ENCODE measurements at places on chromosomes 11 and 22.

DNA sequence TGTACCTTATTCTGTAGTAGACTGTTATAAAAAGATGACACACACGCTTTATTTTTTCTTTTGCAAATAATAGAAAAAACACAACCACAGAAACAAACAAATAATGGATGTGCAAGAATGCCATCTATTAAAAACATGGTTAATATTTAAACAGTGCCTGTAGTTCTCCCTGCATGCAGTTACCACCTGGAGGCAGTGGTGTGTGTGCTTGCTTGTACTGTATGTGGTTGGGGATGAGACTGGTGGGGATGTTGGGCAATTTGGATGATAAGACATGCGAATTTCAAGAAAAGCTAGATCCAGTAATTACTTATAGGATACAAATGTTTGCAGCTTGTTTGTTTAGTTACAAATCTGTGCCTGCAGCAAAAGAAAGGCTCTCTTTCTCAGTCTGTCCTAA, 3.6 kb downstream of the C11orf87 start:
- DNase-seq = no peak

DNA sequence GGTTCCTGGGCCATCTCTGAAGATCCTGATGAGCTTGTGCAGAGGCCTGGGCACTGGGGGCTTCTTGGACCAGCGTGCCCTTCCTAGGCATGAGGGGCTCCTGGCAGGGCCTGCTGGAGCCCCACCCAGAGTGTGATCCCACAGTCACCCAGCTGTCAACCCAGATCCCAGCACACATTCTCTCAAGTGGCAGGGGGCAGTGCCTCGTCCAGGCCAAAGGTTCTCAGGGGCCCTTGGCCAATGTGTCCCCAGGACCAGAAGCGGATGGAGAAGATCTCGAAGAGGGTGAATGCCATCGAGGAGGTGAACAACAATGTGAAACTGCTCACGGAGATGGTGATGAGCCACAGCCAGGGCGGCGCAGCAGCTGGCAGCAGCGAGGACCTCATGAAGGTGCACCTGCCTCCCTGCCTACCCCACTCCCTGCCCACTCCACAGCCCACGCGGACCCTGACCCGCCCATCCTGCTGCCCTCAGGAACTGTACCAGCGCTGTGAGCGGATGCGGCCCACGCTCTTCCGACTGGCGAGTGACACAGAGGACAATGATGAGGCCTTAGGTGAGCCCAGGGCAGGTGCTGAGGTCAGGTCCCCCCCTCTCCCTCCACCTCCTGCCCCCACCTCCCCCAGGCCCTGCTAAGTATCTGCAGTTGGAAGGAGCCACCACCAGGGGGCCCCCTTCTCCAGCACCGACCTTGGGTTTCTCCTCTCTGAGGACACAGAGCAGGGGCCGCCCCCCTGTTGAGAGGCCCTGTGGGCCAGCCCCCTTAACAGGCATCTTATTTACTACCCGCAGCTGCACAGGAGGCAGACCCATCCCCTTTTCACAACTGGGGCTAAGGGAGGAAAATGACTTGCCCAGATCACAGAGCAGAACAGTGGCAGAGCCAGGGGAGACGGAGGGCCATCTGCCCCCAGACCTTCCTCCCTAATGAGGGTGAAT, 14.7 kb downstream of the GGA1 start:
- DNase-seq = peak; percentile 76

GRCh38 chr11:88623531-88623930, 286.0 kb upstream of the CTSC start:
- DNase-seq = no peak

DNA sequence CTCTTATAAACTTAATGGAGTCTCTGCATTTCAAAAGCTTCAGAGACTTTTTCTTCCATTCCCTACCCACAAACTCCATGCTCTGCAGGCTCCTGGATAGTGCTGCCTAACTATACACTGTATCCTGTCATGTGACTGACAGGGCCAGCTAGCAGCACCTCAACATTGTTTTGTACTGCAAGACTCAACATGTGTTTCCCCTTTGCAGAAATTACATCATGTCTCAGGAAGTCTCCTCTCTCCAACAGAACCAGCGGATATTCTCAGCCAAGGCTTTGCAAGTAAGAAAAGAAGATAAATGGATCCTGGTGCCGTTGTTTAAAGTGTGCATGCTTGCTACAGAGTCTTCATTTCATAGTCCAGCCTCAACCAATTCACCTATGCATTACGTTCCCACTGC, 164.0 kb upstream of the UBASH3B start:
- DNase-seq = no peak

DNA sequence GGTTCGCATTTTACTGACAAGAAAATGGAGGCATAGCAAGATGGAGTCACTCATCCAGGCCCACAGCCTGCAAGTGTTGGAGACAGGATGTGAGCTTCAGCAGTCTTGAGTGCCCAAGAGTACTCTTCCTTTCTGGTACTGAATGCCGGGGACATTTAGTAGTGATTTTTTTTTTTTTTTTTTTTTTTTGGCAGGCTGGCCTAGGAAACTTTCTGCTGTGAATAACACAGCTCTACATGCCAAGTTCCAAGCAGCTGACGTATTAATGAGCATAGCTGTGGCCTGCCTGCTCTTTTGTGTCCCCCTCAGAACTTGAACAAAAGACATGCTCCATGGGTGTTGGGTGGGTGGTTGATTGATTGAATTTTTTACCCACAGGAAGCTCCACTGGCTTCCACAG, 195.5 kb upstream of the CADM1 start:
- no peak for DNase-seq

- DNase-seq = no peak
Observed at GRCh38 chr11:34235189-34235588, 122.6 kb downstream of the ABTB2 start.

DNA sequence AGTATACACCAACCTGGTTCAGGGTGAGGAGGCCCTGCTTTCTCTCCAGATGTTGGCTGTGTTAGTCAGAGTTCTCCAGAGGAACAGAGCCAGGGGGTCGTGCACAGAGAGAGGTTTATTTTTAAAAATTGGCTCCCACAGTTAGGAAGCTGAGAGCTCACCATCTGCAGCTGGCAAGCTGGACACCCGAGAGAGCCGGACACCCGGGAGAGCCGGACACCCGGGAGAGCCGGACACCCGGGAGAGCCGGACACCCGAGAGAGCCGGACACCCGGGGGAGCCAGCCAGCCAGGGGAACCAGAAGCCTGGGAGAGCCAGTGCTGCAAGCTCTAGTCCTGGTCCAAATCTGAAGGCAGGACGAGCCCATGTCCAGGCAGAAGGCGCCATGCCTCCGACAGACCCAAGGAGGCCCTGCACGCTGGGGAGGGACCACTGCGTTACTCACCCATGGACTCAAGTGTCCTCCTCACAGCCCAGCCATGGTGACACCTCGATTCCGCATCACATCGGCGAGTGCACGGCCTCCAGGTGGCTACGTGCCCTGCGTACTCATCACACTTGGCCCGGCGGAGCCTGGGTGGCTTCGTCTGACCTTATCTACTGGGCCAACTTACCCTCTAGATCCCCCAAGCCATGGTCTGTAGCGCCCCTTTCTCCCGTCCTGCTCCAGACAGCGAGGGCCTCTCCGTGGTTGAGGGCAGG, 99.0 kb downstream of the BRD1 start:
- no peak for DNase-seq

DNA sequence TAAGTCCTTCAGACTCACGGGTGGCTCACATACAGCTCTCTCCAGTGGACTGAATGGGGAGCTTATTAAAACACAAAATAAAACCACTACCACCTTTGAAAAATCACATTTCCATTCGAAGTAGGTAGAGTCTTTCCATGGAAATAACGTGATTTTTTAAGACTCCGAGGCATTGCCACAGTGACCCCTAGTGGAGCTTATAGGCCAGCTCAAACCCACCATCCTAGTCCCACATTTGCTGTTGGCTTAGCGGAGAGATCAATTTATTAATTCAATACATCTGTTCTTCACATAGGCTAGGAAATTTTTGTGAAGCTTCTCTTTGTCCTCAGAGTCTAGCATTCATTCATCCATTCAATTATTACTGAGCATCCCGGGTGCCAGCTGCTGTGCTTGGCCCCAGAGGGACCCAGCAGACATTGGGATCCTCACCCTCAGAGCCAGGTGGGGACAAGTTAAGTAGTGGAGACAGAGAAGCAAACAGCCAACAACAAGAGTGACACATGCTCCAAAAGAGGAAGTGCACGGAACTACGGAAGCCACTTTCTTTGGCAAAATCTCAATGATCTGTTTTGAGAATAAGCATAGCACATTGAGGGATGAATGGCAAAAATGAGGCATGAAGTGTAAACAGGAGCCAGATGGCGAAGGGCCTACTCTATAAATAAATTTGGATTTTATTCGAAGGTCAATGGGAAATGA, 10.2 kb upstream of the P4HA3 start:
- DNase-seq = peak; percentile 18

DNA sequence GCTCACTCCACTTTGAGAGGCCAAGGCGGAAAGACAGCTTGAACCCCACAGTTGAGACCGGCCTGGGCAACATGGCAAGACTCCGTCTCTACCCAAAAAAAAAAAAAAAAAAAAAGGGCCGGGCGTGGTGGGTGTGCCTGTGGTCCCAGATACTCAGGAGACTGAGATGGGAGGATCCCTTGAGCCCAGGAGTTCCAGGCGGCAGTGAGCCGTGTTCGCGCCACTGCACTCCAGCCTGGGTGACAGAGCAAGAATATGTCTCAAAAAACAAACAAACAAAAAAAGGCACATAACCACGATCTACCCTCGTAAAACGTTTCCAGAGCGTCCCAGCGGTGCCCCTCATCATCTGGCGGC, 861 bp upstream of the RAD9A start:
- no peak for DNase-seq

GRCh38 chr22:30832407-30832987, 136.1 kb downstream of the MORC2 start:
- no peak for DNase-seq

DNA sequence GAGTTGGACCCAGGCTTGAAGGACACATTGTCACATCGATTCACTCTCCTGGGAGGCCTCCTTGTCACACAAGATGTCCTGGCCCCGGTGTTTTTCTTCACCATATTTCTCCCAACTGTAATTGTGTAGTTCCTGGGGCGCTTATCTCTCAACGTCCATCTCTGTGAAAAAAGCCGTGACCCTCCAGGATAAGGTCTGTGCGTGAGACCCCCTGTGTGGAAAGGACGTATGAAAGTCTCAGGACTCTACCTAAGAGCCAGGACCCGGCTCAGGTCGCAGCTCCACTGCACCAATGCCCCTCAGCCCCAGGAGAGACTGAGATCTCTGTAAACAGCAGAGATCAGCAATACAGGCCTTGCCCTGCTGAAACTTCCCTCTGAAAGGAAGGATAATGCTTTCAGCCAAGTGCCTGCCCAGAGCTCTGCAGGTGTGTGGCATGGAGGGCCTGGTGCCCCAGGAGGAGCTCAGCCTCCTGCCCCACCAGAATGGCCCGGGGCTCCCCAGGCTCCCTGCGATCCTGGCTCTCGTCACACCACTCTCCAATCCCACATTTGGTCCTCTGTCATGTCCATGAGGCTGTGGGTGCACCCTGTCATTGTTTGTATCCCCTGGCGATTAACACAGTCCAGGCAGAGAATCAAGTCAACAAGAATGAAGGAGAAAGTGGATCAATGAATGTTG, 119.2 kb upstream of the TMEM45B start:
- no peak for DNase-seq

DNA sequence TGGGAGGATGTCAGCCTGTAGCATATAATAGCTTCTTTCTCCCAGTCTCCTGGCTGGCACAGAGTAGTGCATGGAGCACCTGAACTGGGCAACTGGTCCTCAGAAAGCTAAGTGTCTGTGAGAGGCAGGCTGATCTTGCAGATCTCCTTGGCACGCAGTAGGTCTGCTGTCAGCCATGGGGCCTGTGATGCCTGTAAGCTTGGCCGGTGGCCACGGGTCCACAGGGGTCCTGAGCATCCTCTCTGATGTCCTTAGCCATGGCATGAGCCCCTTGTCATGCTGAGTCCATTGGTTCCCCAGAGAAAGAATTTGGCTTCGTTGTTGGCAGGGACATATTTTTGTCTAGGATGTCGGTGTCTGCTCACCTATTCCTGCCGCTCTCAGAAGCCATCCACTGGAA, 25.0 kb downstream of the AMPD3 start:
- DNase-seq = no peak

DNA sequence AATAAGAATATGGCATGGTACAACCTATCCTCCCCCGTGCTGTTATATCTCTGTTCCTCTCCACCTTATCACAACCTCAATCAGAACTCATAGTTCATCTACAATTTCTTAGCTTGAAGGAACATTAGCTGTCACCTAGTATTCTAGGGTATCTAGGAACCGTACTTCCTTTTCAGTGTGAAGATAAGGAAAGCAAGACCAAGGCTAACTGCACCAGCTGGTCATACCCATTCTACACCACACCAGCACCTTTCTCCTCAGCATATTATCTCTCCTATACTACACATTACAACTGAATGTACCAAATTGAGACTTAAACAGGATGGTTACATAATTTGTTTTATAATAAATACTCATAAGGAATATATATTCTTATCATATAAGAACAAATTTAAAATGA, 73.1 kb downstream of the ARHGAP32 start:
- DNase-seq = no peak

- no peak for DNase-seq
Observed at GRCh38 chr11:129698212-129698611, 117.4 kb upstream of the TMEM45B start.

GRCh38 chr11:111001986-111002611, 243.4 kb upstream of the POU2AF2 start:
- DNase-seq = no peak

DNA sequence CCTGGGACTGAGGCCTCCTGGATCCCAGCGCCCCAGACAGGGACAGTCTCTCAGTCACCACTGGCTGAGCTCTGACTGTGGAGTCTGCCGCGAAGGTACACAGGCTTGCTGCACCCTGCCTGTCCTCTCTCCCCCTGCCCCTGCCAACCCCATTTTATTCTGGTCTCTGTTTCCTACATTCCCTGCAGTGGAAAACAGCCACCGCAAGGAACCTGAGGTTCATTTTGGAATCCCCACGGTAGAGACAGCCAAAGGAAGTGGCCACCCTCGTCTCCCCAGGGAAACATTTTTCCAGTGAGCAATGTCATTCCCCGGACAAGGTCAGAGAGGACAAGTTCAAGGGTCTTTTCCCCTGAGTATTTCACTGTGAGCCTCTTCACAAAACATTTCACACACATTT, 56.6 kb downstream of the FBXO7 start:
- no peak for DNase-seq

- DNase-seq = no peak
Observed at GRCh38 chr11:737366-737765, 9.9 kb upstream of the TALDO1 start.

DNA sequence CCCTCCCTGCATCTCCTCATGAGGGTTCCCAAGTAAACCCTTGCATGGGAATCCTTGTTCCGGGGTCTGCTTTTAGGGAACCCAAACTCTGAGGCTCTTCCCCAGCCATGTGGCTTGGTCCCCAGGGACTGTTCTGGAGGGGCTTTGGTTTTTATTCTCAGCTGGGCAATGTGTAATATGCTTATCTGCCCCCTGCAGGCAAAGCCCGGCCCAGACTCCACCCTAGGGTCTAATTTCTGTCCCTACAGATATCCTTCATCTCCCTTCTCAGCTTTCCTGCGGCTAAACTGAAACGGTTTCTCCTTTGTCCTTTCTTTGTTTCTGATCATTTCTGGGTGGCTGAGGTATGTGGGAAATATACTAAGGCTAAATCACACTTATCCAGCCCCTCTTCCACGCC, 37.1 kb downstream of the TST start:
- no peak for DNase-seq

- DNase-seq = no peak
Observed at GRCh38 chr22:31222736-31223135, 10.6 kb downstream of the LIMK2 start.

GRCh38 chr11:11786771-11787170, 55.0 kb upstream of the USP47 start:
- DNase-seq = no peak

GRCh38 chr11:45511566-45511965, 153.9 kb downstream of the CHST1 start:
- DNase-seq = no peak

- no peak for DNase-seq
Observed at GRCh38 chr11:128536506-128536905, 50.9 kb downstream of the ETS1 start.

Data from activated naive CD4-positive, alpha-beta T cell treated with anti-CD3 and anti-CD28 coated beads, Interleukin-2, amount 50 U/mL, for 16 hours (primary cell).